Endothelial cell of umbilical vein (primary cell): ENCODE measurements at places on chromosomes 2 and 18. TPM values are rescaled to one million over a fixed set of nuclear protein-coding genes. Genes with fewer than 3 reads are reported as not detected.
A peak's percentile ranks its signal among the peaks of the same experiment; 100 is the strongest.

DNA sequence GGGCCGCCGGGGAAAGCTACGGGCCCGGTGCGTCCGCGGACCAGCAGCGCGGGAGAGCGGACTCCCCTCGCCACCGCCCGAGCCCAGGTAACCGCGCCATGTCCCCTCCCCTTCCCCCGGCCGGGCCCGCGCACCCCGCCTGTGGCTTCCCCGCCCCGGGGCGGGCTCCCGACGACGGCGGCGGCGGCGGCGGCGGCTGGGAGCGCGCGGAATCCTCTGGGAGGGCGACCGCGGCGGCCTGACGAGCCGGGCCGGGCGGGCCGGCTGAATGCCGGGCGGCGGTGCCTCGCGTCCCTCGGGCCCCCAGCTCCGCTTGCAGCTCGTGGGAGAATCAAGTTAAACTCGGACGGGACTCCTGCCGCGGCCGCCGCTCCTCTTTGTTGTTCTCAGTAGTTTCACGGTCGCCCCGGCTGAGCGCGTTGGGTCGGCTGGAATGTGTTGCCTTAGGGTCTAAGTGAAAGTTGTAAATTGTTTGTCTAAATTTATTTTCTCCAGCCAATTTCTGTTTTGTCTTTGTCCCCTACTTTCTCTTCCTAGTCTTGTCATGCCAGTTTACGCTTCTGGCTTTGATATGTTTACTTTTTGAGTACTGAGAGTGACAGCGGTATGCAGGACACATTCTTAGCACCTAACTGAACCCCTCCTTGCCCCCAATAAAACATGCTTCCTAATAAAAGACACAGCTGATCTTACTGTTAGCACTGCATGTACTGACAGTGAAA, 685 bp downstream of the SMAD4 start:
- DNase-seq, result peak; percentile 50

- DNase-seq, result no peak
Observed at GRCh38 chr2:228430986-228431385, 249.5 kb upstream of the SPHKAP start.

DNA sequence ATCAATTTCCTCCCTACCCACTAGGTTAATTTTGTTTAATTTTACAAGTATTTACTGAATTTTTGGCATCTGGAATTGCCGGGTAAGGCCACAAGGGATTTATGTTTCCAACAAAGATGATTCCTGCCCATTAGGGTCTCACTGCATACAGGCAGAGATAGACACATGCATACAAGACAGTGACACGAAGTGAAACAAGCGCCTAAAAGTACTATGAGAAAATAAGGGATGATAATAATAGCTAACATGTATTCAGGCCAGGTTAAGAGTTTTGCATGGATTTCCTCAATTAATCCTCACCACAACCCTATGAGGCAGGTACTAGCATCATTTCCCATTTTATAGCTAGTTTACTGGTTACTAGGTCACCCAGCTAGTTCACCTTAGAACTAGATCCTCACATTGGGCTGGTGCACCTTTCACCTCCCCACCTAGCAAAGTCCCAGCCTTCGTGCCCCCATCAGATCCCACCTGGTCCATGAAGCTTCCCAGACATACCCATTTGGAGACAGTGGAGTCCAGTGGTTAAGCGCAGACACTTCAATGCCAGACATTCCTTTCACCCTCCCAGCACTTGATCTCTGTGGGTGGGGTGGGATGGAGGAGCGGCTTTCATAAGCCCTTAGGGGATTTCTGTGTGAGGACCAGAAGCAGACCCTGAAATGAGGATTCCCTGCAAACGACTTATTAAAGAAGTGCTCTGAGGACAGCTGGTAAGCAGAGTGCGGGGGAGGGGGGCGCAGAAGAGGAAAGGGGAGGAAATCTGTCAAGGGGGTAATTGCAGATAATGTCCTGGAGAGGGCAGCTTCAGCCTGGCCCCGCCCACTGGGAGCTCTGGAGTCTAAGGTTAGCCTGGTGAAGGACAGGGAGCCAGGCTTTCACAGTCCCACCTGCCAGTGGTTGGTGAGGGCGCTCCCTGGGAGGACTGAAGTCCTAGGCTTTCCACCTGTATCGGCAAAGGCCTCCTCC, 5.8 kb upstream of the DGUOK start:
- peak; percentile 16 for DNase-seq

DNA sequence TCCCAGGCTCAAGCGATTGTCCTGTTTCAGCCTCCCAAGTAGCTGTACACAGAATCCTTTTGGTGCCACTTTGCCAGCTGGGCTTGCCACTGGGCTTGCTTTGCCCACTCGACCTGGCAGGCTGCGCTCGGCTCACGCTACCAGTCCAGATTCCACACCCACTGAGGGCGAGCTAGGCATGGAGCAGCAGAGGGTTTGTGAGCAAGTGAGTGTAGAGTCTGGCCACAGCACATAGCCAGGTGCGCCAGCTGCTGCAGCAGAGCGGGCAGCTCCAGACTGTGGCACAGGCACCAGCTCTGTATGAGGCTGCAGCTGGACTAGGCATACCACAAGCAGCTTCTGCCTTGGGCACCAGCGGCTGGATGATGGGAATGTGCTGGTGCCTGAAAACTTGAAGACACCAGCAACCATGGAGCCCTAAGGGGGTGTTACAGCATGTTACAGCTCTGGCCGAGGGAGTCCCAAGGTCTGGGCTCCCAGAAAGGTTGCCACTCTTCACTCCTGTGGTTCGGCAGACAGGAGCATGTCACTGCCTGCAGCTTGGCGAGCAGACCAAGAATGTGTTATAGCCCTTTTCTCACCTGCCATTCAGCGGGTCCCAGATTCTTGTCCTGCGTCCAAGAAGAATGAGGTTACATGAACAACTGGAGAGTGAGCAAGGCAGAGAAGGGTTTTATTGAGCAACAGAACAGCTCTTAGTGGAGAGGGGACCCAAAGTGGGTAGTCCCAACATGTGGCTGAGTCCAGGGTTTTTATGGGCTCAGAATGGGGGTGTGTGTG, 12.9 kb downstream of the SMARCAL1 start:
- DNase-seq, result no peak

DNA sequence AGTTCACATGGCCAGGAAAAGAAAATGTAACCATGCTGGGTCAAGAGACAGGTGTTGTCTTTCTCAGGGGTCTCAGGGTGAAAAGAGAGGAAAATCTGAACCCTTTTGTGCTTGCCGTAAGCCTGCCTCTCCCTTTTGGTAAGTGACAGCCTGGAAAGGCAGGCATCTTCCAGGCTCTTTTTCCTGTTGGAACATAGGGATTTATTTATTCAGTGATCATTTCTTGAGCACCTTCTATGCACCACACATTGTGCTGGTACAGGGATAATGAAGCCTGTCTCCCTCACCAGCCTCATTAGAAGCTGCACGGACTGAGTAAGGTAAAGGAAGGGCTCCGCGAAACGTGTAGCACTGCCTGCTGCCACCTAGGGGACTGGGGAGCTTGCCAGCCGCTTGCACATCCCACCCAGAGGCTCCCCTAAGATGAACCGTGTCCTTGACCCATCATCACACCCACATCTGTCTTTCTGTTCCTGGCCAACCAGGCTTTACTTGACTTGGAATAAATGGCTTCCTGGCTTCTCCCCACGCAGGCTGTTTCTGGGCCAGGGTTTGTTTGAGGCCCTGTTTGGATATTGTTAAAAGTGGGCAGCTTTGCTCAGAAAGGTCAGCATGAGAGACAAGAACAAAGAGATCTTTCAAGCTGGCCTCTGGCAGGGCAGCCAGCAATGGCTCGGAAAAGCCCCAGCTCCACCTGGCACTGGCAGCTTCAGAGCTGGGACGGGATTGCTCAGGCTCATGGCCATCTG, 73.3 kb upstream of the MCFD2 start:
- no peak for DNase-seq

DNA sequence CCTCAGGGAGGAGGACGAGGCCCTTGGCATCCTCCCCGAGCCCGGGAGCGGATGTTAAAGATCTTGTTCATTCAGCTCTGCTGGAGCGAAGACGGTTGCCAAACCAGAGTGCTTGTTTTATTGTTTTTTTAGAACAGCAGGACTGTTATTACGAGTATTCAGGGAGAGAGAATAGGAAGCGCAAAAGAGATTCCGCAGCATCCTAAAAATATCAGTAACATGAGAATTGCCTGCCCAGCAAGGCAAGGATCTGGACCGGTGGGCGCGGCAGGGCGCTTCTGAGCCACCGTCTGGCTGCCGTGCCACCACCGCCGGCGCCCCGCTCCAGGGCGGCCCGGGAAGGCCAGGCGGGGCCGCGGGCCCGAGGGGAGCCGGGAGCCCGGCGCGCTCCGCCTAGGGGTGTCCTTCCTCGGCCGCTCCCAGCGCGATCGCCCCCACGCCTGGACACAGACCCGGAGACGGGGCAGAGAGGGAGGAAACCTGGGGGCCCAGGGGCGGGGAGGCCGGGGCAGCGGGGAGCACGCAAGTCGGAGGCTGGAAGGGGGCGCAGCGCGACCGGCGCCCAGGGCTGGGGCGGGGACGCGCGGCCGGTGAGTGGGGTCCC, 843 bp downstream of the CYS1 start:
- no peak for DNase-seq

- DNase-seq, result no peak
Observed at GRCh38 chr2:45821558-45822271, 170.2 kb downstream of the PRKCE start.

DNA sequence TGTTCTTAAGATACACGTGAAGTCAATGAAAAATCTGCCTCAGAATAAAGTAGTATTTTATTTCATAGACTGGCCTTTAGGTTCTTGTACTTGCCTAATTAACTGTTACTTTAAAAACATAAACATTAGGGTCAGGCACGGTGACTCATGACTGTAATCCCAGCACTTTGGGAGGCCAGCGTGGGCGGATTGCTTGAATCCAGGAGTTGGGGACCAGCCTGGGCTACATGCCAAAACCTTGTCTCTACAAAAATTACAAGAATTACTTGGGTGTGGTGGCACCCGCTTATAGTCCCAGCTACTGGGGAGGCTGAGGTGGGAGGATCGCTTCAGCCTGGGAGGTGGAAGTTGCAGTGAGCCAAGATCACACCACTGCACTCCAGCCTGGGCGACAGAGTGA, 16.0 kb upstream of the SNORC start:
- peak; percentile 68 for DNase-seq

Gene SERPINB11
- polyA plus RNA-seq, result not detected in 2 replicates

Gene GRHL1
- 0.37 and 0.70 TPM in 2 replicates for polyA plus RNA-seq

Gene CFC1
- not detected in 2 replicates for polyA plus RNA-seq

Gene NCK2
- polyA plus RNA-seq, result 18.9 and 23.8 TPM in 2 replicates

DNA sequence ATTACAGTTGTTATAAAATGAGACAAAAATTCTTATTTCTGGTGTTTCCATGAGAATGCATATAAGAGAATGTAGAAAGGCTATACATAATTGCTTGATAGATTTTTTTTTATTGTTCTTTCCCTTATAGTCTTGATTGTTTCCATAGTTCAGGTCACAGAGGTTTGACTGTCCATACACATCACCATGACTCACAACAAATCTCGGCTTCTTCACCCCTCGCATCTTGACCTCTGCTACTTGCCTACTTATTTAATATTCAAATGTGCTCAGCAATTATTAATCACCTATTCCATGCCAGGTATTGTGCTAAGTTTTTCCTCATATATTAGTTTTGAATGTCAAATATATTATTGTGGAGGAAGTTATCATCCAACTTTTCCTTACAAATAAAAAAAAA, 789.6 kb downstream of the RNF144A start:
- no peak for DNase-seq

DNA sequence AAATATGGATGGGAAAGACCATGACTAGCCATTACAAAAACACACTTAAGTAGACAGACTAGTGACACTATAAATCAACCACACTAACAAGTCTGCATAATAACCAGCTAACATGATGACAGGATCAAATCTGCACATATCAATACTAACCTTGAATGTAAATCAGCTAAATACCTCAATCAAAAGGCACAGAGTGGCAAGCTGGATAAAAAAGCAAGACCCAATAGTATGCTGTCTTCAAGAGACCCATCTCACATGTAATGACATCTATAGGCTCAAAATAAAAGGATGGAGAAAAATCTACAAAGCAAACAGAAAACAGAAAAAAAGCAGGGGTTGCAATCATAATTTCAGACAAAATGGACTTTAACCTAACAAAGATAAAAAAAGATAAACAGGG, 16.3 kb downstream of the PFN4 start:
- DNase-seq, result no peak

GRCh38 chr2:120013597-120014223, 833 bp downstream of the EPB41L5 start:
- DNase-seq, result peak; percentile 44

DNA sequence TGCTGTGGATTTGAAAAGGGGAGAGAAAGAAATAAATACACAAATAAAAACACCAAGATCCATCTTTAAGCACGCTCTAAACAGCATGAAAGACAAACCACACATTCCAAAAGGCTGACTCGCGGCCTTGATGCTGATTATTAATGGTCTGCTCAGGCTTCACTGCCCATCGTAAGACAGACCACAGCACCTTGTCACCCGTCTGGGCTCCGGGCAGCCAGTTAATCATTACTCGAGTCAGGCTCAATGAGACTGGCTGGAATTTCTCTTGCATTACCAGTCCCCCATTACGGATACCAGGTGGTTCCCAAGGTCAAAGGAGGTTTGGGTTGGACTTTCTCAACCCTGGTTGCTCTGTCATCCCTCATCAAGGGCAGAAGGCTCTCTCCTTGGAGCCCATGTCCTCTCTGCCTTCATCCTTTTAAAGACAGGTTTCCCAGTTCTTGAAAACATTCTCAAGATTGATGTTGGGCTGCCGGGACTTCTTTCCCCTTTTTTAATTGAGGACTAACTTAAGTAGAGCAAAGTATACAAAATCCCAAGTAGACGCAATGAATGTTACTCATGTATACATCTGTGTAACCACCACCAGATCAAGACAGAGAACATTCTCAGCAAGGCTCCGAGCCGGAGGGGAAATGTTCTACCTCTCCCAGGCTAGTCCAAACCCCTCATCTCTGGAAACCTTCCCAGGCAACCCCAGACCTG, 8.1 kb downstream of the SMAD7 start:
- peak; percentile 42 for DNase-seq

DNA sequence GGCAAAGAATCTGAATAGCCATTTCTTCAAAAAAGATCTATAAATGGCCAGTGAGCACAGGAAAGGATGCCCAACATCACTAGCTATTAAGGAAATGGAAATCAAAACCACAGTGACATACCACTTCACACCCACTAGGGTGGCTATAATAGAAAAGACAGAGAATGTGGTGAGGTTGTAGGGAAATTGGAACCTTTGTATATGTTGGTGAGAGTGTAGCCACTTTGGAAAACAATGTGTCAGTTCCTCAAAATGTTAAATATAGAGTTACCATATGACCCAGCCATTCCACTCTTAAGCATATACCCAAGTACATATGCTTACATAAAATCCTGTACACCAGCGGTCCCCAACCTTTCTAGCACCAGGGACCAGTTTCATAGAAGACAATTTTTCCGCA, 152.8 kb downstream of the SMAD2 start:
- DNase-seq, result no peak

DNA sequence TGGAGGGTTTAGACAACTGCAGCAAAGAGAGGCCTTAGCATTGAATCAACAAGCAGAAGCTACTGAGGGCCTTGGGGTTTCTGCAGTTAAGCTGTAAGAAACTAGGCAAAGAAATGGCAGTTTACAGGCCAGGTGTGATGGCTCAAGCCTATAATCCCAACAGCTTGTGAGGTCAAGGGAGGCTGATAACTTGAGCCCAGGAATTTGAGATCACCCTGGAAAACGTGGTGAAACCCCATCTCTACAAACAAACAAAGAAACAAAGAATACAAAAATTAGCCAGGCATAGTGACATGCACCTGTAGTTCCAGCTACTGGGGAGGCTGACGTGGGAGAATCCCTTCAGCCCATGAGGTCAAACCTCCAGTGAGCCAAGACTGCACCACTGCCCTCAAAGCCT, 421.6 kb upstream of the CHST9 start:
- no peak for DNase-seq
